CD4-positive, alpha-beta T cell (primary cell): ENCODE measurements at places on chromosomes 7 and 10.
A peak's percentile ranks its signal among the peaks of the same experiment; 100 is the strongest.

- no peak for DNase-seq
Observed at GRCh38 chr7:131583430-131583829, 27.0 kb upstream of the PODXL start.

DNA sequence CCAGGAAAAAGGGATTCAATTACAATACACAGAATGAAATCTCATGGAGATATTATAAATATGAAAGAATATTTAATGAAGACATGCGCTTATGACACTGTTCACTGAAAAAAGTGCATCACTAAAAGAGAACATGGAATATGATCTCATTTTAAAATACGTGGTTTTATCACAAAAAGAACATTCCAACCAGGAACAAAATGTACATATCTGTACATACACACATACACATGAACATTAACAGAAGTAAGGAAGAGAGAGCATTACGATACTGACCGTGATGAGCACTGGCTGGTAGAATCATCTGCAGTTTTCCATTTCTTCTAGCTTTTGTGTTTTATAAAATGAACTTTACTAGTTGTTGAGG, 39.4 kb downstream of the IGF2BP3 start:
- DNase-seq = no peak

DNA sequence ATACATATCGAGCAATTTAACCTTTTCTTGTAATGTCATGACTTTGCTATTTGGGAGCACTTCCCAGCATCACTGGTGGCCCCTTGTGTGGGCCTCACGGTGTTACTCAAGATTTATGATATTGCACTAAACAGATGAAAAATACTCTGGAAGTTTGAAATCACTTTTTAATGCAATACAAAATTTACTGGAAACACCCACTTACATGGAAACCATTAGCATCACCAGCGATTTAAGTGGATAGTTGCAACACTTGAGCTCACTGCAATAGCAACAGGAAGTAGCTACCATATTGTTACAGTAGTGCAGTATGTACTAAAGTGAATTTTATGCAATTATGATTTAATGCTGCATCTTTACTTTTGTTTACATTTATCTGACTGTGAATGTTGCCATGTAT, 184.4 kb downstream of the MDFIC start:
- no peak for DNase-seq

GRCh38 chr10:50360077-50360850, 108.9 kb upstream of the ASAH2 start:
- no peak for DNase-seq

- DNase-seq = no peak
Observed at GRCh38 chr7:138338361-138338760, 121.7 kb upstream of the TRIM24 start.

DNA sequence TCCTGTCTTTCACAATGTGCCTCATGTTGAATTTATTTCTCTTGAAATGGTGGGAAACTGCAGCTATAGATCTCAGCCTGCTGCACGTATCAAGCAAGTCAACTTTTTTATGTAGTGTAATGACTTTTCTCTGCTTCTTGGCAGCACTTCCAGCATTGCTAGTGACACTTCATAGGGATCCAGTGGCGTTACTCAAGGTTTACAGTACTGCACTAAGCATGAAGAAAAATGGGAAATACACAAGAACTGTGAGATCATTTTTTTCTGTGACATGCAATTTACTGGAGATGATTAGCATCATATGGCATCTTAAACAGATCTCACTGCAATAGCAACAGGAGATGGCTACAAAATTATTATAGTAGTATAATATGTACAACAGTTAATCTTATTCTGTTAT, 90.9 kb downstream of the POLR1F start:
- no peak for DNase-seq

GRCh38 chr10:44934416-44935200, 23.5 kb downstream of the TMEM72 start:
- no peak for DNase-seq

- DNase-seq = no peak
Observed at GRCh38 chr7:132246591-132246990, 329.7 kb downstream of the PLXNA4 start.

DNA sequence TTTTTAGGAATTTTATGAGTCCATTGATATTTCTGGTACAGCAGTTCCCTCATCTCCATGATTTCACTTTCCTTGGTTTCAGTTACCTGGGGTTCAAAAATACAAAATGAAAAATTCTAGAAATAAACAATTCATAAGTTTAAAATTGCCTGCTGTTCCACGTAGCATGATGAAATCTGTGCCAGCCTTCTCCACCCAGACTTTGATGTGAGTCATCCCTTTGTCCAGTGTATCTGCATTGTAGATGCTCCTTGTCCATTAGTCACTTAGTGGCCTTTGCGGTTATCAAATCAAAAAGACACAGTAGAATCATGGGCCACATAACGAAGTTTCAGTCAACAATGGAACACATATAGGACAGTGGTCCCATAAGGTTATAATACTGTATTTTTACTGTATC, 286.9 kb downstream of the PTEN start:
- no peak for DNase-seq

- DNase-seq = no peak
Observed at GRCh38 chr7:133843341-133843740, 283.8 kb upstream of the LRGUK start.

DNA sequence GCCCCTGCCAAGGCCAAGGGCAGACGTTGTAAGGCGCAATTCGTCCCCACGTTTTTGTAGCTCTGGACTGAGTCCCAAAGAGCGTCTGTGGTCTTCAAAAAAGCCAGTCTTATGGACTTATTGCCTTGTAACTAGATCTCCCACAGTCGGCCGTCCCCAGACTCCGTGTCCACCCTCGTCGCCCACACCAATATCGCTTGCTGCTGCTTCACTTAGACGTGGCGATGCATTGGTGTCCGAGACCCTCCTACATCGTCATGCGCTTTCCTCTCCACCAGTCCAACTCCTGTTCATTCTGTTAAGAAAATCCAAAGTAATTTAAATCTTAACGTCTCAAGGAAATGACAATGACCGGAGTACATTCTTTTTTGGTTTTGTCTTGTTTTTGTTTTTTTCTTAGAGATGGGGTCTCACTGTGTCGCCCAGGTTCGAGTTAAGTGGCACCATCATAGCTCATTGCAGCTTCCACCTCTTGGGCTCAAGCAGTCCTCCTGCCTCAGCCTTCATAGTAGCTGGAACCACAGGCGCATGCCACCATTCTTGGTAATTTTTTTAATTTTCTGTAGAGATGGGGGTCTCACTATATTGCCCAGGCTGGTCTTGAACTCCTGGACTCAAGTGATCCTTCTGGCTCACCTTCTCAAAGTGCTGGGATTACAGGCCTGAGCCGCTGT, 851 bp downstream of the KIFBP start:
- DNase-seq = no peak

GRCh38 chr7:102974366-102975236, 61.8 kb downstream of the LRRC17 start:
- DNase-seq = no peak

- peak; percentile 32 for DNase-seq
Observed at GRCh38 chr10:72058989-72059842, 29.1 kb downstream of the SPOCK2 start.

DNA sequence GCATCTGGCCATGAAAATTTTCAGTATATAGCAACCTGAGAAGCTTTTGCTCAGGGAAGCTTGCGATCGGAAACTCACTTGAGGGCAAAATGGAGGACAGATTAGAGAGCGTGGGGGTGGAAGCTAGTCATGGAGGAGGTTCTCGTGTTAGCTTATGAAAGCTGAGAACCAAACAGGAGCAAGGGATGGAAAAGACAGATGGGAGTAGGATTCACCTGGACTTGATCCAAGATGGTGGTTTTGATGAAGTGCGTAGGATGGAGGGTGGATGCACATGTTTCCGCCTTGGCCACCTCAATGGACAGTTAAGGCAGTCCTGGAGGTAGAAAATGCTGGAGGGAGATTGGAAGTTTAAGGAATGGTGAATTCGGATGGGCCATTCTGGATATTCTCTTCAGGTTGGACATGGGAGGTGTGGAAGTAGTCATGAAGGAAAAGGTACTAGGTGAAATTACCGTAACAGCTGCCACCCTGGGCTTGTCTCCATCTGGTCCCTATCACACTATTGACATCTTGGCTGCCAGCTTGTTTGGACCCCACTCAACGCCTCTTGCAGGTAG, 6.3 kb upstream of the C10orf95 start:
- no peak for DNase-seq

- DNase-seq = no peak
Observed at GRCh38 chr7:37728747-37729146, 45.2 kb downstream of the GPR141 start.

DNA sequence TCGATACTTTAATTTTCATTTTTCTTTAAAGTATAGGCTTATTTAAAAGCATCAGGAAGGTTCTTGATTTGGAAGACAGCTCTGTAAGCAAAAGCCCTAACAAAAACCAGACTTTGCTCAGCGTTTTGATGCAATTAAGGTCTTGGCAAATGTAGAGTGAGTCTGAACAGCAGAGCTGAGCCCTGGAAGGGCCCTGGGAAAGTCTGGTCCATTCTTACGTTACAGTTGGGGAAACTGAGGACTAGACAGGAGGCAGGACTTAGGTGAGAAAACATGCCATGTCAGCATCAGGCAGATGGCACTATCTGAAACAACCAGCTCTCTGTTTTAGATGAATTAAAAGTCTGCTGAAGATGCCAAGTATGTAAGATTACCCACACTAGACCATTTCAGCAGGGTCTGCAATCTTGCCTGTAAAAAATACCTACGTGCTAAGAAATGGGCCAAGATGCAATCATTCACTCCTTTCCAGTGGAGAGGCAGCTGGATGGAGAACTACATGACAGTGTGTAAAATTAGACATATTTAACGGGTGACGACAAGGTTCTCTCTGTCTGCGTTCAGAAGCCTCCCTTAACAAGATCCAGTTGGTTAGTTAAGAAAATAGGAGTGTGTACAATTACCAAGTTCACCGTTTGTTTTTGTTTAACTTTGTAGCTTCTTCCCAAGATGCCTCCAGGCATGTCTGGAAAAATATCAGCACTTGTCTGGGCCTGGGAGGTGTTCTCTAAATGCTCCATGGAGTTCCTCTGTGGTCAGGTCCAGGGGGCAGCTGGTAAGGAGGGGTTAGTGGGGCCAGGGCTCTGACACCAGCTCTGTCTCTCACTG, 502.3 kb upstream of the ZMIZ1 start:
- no peak for DNase-seq

GRCh38 chr7:34320926-34321661, 336.9 kb upstream of the NPSR1 start:
- DNase-seq = peak; percentile 6

GRCh38 chr7:21169667-21170580, 258.0 kb upstream of the SP4 start:
- no peak for DNase-seq

- DNase-seq = no peak
Observed at GRCh38 chr10:627032-627992, 62.2 kb downstream of the DIP2C start.

- DNase-seq = no peak
Observed at GRCh38 chr7:137147338-137147720, 196.2 kb downstream of the PTN start.

GRCh38 chr7:14800664-14801063, 101.9 kb downstream of the DGKB start:
- DNase-seq = no peak

- DNase-seq = no peak
Observed at GRCh38 chr7:42753811-42754363, 158.0 kb downstream of the C7orf25 start.

DNA sequence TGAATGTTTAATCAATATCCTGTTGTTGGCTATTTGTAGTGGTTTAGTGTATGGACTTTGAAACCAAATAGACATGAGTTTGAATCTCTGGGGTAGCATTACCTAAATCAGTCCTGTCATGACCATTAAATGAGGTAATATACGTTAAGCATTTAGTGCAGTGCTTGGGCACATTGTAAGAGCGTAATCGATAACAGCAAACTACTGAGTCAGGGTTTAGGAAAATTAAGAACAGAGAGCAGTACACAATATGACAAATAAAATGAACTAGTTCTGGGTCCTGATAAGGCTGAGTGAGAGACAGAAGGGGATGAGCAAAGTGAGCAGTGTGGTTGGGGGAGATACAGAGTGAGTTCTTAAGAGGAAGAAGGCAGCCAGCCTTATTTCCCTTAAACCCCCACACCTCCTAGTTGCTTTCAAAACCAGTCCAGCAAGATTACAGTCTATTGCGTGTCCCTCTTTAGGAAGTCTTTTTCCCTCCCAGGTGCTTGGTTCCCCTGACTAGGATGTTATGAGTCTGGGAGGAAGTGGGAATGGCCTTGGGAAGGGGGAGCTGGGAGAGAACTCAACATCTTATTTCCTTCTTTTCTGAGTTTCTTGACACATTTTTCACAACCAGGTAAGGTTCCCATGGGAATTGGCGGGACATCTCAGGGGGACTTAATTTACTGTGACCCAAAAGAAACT, 171.0 kb downstream of the SND1 start:
- no peak for DNase-seq

DNA sequence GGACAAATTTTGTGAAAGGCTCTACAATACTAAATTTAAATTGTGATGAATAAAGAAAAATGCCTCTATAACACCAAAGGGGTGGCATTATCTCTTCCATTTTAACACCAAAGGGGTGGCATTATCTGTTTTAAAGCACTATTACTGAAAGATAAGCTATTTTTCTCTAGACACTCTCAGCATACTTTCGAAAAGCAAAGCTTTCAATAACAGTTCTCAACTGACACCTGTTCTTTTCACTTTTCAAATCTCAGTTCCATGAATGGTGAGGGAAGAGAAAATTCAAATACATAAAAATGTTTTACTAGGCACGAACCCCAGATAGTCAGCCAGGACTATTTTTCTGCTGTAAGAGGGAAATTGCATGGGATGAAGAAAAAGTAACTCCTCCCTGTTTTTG, 103.8 kb downstream of the CPEB3 start:
- no peak for DNase-seq
